Ascending aorta (tissue), 2 donors: ENCODE measurements at places on chromosomes 3 and 15. TPM values are rescaled to one million over a fixed set of nuclear protein-coding genes. Genes with fewer than 3 reads are reported as not detected.

GRCh38 chr3:118628704-118629341, 405.8 kb downstream of the IGSF11 start:
- H3K27me3 ChIP-seq: no peaks in the 10 kb centered on the region
- no peak overlapping the region for H3K4me3 ChIP-seq
- DNase-seq: no peak
- no peak overlapping the region for H3K27ac ChIP-seq
- H3K36me3 ChIP-seq: no peaks in the 10 kb centered on the region

- no peak overlapping the region for H3K27ac ChIP-seq
- no peaks in the 10 kb centered on the region for H3K27me3 ChIP-seq
- H3K4me1 ChIP-seq: no peaks in the 10 kb centered on the region
- H3K36me3 ChIP-seq: no peaks in the 10 kb centered on the region
- no peak for DNase-seq
- no peak overlapping the region for H3K4me3 ChIP-seq
These were observed 268.0 kb upstream of the ARRDC4 start for GRCh38 chr15:97692301-97693015.

Gene EPB42
- not detected for total RNA-seq

DNA sequence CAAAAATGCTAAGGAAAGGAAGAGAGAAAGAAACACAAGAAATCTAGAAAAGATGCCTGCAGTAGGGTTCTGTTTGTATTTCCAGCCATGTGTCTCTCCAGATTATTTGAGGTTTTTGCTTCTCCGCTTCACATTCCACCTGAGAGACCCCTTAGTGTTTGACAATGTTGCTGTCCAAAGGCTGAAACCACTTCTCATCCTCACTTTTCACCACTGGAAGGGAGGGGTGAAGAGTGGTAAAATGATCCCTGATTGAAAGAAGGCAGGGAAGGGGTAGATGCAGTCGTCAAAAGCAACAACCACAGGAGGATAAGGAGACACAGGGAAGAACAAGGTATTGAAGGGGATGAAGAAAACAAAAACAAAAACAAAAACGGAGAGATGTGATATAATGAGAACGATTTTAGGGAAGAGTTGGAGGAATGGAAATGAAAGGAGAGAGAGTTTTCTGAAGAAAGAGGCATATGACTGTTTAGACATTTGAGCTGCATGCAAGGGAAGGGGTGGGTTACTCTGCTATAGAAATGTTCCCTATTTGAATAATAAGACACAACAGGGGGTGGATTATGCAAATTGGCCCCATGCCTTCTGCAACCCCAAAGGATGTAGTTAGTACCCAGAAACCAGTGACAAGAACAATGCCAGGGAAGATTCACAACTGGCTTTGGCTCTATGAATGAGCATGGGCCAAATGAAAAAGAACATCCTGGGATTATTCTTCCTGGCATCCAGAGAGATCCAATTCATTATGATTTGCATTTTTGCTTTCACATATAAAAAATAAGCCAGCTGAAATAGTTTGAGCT, 235.9 kb downstream of the GAP43 start:
- no peak for DNase-seq
- no peaks in the 10 kb centered on the region for H3K36me3 ChIP-seq
- H3K27me3 ChIP-seq: no peaks in the 10 kb centered on the region

Gene TRPC1
- total RNA-seq: 12.3 TPM
